Activated CD8-positive, alpha-beta memory T cell treated with anti-CD3 and anti-CD28 coated beads for 1 hour (primary cell): ENCODE measurements at places on chromosomes 11 and 22.

DNA sequence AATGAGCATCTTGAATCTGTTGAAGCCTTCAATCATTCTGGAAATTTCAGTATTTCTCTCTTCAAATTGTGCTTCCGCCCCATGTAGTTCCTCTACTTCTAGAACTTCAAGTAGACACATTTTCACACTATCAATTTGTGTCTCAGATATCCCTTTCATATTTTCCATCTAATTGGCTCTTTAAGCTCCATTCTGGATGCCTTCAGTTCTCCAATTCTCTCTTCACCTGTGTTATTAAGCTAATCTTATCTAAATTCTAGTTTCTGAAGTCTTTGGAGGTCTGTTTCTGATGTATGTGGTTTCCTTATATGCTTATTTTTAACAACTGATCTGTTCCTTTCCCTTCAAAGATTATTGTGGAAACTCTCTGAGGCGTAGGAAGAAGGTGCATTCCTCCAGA, 36.3 kb downstream of the CSTF3 start:
- no peak for DNase-seq

GRCh38 chr11:60924110-60924905, at the start of gene TMEM132A:
Gene TMEM132A, plus strand, starts transcription at chr11:60924460. Its CDS starts 174 bp downstream, at chr11:60924634.
- no peak for DNase-seq

GRCh38 chr11:40273192-40273732, 1186.2 kb downstream of the LRRC4C start:
- no peak for DNase-seq

- DNase-seq: no peak
Measured at GRCh38 chr11:59847626-59848025, 2.3 kb upstream of the CBLIF start.

DNA sequence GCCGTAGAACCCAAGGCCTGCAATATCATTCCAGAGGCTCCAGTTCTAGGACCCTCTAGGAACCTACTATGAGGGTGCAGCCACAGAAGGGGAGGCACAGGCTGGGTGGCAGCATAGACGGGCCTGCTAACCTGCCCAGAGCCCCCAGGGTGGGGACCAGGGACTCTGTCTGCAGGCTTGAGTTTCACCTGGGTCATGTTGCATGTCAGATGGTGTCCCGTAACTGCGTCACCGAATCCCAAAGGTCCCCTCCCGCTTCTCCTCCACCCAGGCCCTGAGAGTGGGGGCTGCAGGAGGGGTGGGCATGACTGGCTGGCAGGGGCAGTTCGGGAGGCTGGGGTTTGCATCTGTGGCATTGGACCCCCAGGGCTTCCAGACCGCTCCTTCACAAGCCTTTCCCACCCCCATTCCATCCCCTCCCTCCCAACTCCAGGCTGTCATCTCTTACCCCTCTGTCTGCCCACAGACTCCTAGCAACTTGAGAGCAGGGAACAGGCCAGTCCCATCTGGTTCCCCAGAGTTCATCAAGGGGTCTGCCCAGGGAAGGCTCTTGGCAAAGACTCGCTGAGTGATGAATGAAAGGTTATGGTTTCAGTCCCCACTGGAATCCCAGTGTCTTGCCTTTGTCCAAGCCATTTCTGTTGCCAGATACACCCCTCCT, 16.3 kb downstream of the MYO7A start:
- no peak for DNase-seq

- no peak for DNase-seq
Measured at GRCh38 chr11:79236541-79236971, 204.3 kb downstream of the TENM4 start.

- no peak for DNase-seq
Measured at GRCh38 chr11:12809864-12810567, 135.8 kb downstream of the TEAD1 start.

DNA sequence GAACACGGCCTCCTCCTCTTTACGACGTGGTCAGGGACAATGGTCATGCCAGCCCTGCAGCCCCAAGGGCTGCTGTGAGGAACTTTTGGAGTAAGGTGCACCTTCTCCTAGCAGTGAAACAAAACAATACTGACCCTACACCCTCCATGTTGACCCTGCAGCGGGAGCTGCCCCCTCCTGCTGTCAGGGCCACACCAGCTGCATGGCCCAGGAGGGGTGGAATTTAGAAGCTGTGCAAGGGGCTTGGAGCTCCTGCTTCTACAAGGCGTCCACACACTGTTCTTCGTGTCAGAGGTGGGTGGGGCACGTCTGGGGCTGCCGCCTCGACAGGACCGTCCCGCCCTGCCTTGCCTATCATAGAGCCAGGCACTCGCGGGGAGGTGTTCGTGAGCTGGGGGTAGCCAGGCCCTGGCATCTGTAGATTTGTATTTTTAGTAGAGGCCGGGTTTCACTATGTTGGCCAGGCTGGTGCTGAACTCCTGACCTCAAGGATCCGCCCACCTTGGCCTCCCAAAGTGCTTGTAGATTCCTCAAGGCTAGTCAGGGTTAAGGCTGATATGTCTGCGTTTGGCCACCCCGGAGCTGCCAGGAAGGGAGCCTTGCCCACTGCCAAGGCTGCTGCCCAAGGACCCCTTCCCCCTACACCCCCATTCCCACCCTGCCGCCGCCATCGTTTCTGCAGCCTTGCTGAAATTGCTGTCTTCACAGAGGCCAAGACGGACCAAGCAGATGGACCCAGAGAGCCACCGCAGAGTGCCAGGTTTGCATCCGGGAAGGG, 15.9 kb downstream of the INCENP start:
- DNase-seq: no peak
